ENCODE measurements at places on chromosomes 13 and 19.

DNA sequence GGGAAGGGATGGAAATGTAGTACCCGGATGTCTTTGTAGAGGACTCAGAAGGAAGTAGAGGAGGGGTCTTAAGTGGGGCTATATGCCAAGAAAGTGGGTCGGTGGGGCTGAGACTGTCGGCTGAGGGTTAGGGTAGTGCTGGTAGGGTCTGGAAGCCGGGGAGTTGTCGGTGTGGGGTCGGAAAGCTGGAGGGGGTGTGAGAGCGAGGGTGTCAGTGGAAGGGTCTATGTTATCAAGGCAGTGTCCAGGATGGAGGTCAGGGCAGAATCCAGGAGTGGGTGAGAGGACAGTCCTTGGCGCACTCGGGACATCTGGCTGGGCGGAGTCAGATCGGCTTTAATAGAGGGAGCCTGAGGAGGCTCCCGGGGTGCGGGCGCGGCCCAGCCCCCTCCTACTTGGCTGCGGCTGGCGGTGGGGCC lies 1.7 kb downstream of the HSPB6 start:
- no peak for DNase-seq

DNA sequence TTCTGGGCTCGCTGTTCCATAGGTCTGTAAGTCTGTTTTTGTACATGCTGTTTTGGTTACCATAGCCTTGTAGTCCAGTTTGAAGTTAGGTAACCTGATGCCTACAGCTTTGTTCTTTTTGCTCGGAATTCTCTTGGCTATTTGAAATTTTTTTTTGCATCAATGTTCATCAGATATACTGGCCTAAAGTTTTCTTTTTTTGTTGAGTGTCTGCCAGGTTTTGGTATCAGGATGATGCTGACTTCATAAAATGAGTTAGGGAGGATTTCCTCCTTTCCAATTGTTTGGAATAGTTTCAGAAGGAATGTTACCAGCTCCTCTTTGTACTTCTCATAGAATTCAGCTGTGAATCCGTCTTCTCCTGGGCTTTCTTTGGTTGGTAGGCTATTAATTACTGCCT lies 397.8 kb upstream of the HTR2A start:
- no peak for DNase-seq

GRCh38 chr19:50003810-50004419 lies 21.3 kb downstream of the VRK3 start:
- no peak for DNase-seq

GRCh38 chr19:35862528-35862927 lies 5.8 kb downstream of the KIRREL2 start:
- no peak for DNase-seq

- no peak for DNase-seq
These were observed 19.5 kb downstream of the NUFIP1 start for GRCh38 chr13:44969551-44970484.

- no peak for DNase-seq
These were observed 763.6 kb upstream of the SLITRK6 start for GRCh38 chr13:86562866-86563265.

- DNase-seq: no peak
These were observed at the start of gene ZNF99 for GRCh38 chr19:22783651-22784410. TSS of gene ZNF99 (minus strand) at chr19:22784151. CDS start at chr19:22784016, 135 bp downstream.

DNA sequence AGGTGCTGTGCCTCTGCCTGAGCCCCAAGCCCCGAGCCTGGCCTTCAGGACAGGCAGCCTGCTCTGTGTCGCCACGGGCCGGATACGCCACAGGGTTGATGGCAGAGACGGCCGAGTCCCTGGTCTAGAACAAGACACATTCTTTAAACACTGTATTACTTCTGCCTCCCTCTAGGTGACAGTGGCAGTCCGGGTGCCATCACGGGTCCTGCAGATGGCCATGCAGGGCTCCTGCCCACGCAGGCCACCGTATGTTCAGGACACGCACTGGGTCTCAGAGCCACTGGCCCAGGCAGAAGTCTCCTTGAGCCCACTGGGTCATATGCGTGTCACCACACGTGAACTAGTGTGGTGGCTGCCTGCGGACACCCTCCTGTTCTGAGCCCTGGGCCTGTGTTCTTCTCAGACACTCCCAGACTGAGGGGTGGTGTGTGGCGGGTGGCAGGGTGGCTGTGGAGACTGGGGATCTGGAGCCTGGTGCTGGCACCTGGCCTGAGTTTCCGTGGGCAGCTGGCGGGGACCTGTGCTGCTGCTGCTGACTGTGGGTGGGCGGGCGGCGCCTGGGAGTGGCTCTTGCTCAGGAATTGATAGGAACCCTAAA lies 4.4 kb downstream of the PLEKHJ1 start:
- DNase-seq: no peak

GRCh38 chr19:31981545-31981944 lies 363.9 kb upstream of the ZNF507 start:
- no peak for DNase-seq

DNA sequence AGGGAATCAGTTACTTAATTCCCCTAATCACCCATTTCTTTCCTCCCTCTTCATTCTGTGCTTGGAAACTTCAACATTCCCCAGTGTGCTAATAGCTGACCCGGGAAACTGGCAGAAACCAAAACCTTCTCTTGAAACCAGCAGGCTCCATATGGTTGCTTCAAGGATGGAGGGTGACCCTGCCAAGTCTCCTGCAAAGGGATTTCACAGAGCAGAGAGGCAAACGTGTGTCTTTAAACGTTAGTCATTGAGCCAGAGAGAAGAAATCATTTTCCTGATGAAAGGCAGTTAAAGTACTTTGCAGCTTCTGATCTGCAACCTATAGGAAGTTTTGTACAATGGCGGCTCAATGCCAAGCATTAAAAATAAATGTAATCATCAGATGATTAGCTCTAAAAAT lies 220.9 kb downstream of the POU4F1 start:
- no peak for DNase-seq

GRCh38 chr19:53795019-53795418 lies 29.1 kb downstream of the NLRP12 start:
- no peak for DNase-seq

- DNase-seq: no peak
These were observed 12.4 kb downstream of the CEBPG start for GRCh38 chr19:33385956-33386355.

- DNase-seq: no peak
These were observed 244.7 kb downstream of the COL4A1 start for GRCh38 chr13:110062077-110062776.

- no peak for DNase-seq
These were observed 7.6 kb upstream of the ECH1 start for GRCh38 chr19:38838986-38839761.

DNA sequence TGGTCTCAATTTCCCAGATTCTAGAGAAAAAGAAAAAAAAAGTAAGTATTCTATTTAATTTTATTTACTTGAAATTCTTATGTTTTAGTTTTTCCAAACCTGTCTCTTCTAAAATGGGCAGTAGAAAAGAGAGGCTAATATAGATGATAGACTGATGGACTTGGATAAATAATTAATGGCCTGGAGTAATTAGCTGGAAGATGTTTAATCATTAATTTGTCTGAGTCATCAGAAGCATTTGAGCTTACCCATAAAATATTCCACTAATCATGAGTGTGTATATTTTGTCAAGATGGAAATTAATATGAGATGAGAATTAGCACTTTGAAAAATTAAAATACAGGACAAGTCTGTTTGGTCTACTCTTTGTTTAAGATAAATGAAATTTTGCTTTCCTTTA lies 212.1 kb upstream of the MIR17HG start:
- no peak for DNase-seq

- no peak for DNase-seq
These were observed 1.5 kb downstream of the GRK1 start for GRCh38 chr13:113668491-113668971.

- no peak for DNase-seq
These were observed 566.3 kb downstream of the KCTD12 start for GRCh38 chr13:76319921-76320320.

DNA sequence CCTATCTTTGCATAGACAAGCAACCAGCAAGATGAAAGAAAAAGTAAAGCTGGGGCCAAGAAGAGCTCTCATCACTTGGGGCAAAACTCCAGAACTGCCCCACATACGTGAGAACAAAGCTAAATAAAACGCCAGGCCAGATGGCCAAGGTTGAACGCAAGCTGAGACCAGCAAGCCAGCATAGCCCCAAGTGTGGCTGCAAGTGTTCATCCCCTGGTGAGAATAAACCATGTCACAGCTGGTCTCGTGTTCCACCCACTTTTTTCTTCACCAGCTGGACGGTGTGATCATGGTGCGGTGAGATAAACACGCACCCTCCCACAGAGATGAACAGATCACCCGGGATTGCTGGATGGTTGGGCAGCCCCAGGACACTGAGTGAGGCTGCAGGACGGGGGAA lies 109.6 kb upstream of the CACNA1A start:
- no peak for DNase-seq

Measured in activated CD8-positive, alpha-beta memory T cell treated with anti-CD3 and anti-CD28 coated beads for 1 hour (primary cell).